Nucleus accumbens (tissue), 56 donors: ENCODE measurements at places on chromosomes 7 and 10.
A peak's percentile ranks its signal among the peaks of the same experiment; 100 is the strongest.

DNA sequence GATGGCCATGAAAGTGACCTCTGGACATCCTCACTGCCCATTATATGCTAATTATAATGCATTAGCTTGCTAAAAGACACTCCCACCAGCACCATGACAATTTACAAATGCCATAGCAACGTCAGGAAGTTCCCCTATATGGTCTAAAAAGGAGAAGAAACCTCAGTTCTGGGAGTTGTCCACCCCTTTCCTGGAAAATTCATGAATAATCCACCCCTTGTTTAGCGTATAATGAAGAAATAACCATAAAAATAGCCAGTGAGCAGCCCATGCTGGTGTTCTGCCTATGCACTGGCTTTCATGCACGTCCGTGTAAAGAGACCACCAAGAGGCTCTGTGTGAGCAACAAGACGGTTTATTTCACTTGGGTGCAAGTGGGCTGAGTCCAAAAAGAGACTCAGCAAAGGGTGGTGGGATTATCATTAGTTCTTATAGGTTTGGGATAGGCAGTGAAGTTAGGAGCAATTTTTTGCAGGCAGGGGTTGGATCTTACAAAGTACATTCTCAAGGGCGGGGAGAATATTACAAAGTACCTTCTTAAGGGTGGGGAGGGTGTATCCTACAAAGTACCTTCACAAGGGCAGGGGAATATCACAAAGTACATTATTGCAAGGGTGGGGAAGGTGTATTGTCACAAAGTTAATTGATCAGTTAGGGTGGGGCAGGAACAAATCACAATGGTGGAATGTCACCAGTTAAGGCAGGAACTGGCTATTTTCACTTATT, 45.6 kb downstream of the LBX1 start:
- DNase-seq: no peak

DNA sequence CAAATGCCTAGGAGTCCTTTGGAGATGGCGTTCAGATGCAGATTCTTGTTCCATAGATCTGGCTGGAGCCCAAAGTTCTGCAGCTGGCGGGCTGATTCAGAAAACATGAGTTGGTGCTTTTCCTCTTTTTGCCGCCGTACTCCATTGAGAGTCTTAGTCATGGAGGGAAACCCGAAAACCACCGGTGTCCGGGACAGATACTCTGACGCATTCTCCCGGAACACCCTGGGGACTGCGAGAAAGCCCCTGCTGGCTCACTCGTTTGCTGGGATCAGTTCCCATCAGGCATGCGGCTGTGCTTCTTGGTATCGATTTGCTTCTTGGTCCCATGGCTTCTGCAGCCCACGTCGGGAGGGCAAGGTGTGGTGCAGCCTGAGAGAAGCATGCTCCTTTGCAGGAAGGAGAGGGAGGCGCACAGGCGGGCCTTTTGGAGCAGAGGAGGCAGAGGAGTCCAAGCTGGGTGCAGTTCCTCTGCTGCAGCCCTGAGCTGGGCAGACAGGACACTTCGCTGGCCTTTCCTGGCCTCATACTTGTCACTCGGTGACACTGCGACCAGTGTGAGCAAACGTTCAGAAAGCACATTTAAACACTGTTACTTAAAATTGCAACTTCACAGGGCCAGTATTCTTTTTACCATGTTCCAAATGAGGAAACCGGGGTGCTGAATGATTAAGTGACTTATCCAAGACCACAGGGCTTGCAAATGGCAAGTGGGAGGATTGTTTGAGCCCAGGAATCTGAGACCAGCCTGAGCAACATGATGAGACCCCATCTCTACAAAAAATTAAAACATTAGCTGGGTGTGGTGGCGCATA, 30.6 kb upstream of the PFKFB3 start:
- DNase-seq: no peak

DNA sequence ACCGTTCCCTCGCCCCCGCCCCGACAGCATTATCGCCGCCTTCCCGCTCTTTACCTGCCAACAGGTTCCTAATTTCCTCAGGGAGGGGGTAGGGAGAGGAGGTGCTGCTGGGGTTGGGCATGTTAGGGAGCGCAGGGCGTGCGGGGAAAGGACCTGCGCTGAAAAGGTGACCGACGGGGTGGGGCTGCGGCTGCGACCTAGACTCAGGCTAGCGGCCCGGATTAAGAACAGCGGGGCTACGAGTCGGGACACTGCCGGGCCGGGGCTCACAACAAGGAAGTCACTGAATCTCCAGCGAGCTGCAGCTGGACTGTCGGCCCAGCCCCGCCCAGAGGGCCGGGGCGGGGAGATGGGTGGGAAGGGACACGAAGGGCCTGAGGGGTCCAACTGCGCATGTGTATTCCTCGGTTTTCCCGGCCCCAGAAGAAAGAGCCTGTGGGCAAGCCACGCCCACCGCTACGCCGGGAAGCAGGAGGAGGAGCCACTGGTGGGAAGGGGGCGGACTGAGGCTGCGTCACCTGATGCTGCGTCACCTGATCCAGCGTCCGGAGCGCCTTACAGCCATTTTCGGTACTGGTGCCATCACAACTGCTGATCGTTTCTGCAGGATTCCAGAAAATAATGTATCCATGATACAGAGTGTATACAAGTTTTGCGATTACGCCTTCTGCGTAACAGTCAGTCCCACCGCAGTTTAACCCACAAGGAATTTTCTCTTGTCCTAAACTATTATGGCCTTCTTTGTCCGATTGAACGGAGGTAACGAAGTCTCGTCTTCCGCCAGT, at the start of gene SKAP2:
TSS of gene SKAP2 (minus strand) at position 282 of the 785 bp plus-strand sequence. CDS start at position 121, 161 bp downstream.
- peak; percentile 96 for DNase-seq

DNA sequence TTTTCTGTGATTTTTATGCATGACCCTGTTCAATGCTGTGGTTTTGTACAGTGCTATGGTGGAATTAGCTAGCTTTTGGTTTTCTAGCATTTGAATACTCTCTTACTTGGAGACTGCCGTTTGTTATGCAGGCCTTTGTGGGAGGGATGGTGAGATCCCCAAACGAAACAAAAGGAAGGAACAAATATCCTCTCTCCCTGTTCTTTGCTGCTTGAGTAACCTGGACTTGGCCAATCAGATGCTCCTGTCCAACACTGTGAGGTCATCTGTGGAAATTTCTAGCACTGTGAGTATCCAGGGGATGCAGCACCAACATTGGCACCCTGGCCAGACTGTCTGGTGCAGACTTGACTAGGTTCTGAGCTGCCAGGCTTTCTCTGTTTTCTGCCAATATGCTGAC, 314.4 kb downstream of the ANKRD30A start:
- no peak for DNase-seq

DNA sequence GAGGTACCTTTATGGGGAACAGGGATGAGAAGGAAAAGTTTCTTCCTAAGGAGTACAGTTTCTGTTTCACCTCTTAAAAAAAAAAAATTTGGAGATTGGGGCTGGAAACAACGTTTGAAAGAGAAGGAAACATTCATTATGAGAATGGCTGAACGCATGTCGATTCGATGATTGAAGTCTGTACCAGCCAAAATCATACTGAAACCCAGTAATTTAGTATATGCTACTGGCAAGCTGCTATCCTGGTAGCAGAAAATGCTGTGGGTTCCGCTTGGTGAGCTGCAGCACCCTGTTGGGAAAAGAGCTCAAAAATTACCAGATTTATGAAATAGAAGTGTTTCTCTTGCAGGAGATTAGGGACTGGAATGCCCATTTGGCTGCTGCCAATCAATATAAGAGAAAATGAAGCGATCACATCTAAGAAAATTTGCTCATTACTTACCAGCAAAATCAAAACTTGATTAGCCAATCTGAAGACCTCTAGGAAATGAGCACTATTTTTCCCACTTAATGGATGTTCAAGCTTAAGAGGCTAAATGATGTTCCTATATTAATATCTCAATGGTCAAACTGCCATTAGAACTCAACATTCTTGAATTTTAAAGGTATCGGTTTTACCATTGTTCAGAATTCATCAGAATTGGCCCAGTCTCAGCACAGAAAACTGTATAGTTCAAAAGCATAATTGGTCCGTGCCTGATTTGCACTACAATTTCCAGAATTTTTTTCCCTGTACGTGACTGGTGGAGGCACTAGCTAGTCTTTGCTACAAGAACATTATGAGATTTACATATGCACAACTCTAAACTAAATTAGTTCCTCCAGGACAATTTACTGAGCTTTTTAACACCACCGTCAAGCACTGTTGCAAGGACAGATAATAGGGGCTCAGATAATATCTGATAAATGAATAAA, 1.2 kb upstream of the ITGB1 start:
- no peak for DNase-seq

GRCh38 chr10:71746344-71747037, 26.8 kb downstream of the VSIR start:
- DNase-seq: no peak

DNA sequence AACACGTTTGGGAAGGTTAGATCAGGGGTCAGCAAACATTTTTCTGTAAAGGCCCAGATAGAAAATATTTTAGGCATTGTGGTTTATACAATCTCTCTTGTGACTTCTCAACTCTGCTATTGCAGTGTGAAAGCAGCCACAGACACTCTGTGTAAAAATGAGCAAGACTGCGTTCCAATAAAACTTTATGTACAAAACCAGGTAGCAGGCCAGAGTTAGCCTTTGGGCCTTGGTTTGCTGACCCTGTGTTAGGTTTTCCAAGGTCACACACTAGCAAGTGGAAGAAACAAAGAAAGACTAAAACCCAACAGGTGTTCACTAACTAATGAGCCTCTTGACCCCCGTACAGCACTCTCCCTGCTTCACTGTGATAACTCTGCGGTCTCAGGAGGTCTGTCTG, 14.9 kb upstream of the PAXIP1 start:
- no peak for DNase-seq

- no peak for DNase-seq
Measured at GRCh38 chr7:142890874-142891485, 5.4 kb upstream of the TRPV6 start.

- DNase-seq: no peak
Measured at GRCh38 chr7:132980402-132980801, 101.5 kb downstream of the CHCHD3 start.
